Activated naive CD8-positive, alpha-beta T cell treated with anti-CD3 and anti-CD28 coated beads, Interleukin-2, amount 50 U/mL, for 16 hours (primary cell): ENCODE measurements at places on chromosomes 1 and 21.

GRCh38 chr21:39531840-39532239 lies 80.1 kb downstream of the SH3BGR start:
- DNase-seq, result no peak

DNA sequence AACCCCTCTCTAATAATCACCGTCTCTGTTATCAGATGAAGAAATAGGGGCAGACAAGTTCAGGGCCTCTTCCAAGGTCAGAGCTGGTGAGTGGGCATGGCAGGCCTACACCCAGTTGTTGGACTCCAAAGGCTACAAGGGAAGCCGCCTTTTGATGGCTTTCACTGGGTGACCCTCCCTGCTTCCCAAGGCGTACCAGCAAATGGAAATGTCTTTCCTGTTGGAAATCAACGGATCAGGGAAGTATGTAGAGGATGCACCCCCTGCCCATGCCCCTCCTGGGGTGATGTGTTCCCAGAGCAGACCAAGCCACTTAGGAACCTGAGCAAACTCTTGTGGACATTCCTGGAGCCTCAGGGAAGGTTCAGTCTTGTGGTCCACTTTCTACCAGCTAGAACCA lies 47.4 kb downstream of the LGR6 start:
- no peak for DNase-seq

DNA sequence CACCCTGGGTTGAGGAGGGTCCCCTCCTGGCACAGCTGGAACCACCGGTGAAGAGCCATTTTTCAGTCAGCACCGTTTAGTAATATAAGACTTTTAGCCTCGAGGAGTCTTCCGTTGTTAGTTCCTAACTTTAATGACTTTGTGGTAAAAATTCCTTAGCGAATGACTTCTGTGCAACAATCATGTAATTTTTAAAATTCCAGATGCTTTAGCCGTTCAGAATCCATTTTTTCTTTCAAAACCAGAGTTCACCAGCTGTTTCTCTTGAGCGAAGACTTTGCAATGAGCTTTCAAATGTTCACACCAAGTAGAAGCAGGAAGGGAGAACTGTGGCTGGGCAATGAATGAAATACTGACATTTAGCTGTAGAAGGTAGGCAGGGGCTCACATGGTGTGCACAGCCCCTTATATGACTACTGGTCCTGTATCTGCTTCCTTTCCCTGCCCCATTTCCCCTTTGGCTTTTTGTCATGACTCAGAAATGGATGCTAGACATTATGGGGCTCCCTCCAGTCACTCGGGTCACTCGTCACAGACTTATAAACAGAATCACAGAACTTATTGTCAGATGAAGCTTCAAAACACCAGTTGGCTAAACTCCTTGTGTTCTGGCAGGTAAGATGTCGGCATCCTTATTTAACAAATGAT lies 4.1 kb downstream of the DISC1 start:
- no peak for DNase-seq

- DNase-seq, result no peak
These were observed 76.0 kb downstream of the CAMK2N1 start for GRCh38 chr1:20409971-20410370.

DNA sequence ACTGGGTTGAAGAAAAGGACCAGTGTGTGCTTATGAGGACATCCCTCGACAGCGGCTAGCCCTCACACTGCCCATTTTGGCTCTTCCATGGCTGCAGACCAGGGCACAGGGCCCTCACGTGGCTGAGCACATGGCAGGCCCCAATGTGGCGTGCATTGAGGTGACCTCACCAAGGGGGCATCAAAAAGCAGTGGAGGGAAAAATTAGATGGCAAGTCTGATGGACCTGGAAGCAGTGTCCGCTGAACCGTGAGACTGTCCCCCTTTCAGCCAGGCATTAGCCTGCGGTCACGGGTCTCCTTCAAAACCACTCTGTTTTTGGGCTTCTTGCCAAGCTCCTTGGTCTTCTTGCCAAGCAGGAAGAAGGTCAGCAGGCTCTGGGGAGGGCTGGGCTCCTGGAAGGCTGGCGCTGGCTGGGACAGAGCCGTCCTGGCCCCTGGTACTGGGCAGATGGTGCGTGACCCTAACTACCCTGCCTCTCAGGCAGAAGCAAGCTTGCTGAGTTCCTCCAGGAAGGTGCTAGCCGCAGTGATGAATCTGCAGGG lies 30.8 kb downstream of the TRIM67 start:
- no peak for DNase-seq

DNA sequence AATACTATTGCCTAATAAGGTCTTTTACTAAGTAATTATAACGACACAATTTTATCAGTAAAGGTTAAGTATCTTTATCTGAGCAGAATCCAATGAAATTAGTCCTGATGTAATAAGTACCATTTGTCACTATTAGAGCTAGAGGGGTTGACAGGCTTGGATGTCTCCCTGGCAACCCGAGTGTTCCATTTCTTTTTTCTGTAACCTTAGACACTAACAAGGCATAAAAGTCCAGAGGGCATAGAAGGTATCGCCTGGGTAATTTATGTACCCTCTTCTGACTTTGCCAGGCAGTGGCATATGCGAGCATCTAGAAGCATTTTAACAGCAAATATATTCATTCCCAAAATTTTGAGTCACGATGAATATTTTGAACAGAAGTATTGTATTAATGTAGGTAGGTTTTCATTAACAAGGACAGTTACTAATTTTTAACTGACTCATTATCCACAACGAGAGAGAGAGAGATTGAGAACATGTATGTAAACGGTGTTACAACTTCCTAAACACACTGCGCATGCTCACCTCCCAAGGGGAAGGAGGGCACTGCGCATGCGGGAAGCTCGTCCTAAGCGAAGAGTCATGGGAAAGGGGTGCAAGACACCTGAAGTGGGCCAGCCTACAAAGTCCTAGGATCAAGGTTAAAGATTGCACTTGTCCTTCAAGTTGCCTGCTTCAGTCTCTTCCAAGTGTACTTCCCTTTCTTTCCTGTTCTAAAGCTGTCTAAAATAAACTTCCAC lies 423.9 kb downstream of the DSCAM start:
- no peak for DNase-seq

- no peak for DNase-seq
These were observed 271.7 kb downstream of the NPHP4 start for GRCh38 chr1:5720484-5720883.

GRCh38 chr1:213720032-213720431 lies 267.7 kb upstream of the PROX1 start:
- no peak for DNase-seq

DNA sequence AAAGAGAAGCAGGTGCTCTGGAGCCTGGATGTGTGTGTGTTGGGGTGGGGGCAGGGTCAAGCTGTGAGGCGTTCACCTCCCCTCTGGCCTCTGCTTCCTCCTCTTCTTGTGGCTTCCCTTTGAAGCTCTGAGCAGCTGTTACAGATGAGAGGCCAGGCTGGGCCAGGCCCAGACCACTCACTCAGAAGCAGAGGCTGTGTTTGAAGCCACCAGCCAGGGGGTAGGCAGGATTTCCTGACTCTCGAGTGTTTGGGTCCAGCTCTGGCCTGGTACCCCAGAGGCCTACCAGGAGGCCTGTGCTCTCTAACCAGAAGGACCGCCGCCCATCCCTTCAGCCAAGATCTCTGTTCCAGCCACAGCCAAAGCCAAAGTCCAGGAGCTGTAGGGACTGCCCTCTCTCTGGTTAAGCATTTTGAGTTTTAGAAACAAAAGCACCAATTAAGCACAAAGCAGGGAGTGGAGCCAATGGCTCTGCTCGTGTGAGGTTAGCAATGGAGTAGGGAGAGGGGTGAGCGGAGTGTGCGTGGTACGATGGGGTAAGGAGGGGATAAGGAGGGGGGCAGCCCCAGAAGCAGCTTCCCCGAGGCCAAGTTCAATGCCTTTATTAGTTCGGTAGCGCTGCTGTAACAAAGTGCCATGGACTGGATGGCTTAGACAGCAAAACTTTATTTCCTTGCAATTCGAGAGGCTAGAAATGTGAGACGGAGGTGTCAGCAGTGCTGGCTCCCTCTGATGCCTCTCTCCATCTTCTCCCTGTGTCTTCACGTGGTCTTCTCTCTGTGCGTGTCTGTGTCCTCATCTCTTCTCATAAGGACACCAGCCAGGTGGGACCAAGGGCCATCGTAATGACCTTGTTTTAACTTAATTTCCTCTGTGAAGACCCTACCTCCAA lies 20.5 kb downstream of the RCSD1 start:
- no peak for DNase-seq

DNA sequence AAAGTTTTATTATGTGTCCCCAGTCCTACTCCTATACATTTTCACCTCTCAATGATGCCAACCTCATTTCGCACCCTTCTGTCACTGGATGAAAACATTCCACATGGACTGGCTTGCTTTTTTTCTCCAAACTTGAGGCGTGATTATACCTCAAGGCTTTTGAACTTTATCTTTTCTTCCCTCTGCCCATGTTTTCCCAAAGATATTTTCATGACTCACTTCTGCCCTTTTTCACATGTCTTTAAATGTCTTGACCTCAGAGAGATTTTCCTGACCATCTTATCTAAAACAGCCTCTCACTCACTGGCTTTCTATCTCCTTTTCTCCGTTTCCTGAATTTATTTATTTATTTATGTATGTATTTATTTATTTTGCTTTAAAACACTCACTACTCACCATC lies 659.0 kb downstream of the PTPRC start:
- DNase-seq, result no peak

DNA sequence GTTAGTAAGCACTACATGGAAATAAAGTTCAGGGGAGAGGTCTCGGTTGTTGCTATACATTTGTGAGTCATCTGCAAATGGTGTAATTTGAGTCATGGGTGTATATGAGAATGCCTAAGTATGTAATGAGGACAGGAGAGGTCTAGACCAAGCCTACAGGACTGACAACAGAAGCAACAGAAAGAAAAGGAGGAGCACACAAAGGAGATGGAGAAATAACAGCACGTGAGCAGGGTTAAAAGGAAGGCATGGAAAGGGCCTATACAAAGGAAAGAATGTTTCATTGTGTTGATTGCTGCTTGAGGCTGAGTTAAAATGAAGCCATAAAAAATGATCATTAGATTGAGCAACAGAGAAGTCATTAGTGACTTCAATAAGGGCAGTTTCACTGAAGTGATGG lies 28.0 kb upstream of the PRKAA2 start:
- DNase-seq, result no peak

GRCh38 chr1:29524285-29525065 lies 288.2 kb downstream of the PTPRU start:
- DNase-seq, result no peak

DNA sequence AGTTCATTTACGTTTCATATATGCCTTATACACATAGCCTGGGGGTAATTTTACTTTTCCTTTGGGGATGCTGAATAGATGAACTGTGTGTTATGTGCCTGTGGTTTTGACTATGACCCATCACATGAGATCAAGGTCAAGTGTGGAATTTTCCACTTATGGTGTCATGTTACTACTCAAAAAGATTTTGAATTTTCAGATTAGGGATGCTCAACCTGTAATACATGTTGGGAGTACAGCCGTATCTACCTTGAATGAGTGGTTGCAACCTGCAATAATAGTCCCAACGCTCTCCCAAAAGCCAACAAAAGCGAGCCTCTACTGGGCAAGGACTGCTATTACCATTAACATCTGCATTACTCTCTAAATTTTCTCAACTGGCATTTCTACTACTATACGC lies 68.5 kb upstream of the SDC3 start:
- DNase-seq, result no peak
